DMS53 (cell line): ENCODE measurements at places on chromosomes 2 and 18.
A peak's percentile ranks its signal among the peaks of the same experiment; 100 is the strongest.

DNA sequence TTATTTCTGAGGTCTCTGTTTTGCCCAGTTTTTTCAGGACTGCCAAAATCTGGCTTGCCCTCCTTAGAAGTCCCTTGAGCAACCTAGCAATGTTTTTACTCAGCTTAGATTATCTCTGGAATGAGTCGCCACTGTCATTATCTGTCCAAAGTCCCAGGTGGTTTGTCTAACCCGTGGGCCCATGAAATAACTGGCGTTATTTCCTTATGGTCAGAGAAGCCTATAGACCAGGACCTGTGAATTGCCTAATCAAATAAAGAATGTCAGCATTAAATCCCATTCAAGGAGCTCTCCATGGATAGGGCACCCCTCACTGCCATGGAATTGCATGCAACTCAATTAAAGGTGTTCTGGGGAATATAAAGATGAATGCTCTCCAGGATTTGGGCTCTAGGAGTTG, 373.9 kb downstream of the SETBP1 start:
- no peak for DNase-seq

DNA sequence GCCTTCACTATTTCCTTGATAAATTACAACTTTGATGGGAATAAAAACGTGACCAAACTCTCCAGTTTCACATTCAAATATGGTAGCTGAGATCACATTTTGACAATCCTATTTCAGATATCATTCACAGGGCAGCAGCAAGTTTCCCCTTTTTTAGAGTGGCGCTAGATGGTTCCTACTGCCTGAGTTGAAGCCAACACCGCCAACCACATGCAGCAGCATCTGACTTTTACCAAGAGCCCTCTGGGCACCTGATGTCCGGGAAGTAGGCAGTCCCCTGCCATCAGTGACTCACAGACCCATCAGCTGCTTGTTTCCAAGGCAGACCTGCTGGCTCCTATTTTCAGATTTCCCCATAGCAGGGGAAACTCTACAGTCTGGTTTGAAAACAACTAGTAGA, 4.0 kb upstream of the MREG start:
- peak; percentile 49 for DNase-seq

- DNase-seq, result peak; percentile 89
Measured at GRCh38 chr2:25228848-25229278, 60.5 kb upstream of the POMC start.

DNA sequence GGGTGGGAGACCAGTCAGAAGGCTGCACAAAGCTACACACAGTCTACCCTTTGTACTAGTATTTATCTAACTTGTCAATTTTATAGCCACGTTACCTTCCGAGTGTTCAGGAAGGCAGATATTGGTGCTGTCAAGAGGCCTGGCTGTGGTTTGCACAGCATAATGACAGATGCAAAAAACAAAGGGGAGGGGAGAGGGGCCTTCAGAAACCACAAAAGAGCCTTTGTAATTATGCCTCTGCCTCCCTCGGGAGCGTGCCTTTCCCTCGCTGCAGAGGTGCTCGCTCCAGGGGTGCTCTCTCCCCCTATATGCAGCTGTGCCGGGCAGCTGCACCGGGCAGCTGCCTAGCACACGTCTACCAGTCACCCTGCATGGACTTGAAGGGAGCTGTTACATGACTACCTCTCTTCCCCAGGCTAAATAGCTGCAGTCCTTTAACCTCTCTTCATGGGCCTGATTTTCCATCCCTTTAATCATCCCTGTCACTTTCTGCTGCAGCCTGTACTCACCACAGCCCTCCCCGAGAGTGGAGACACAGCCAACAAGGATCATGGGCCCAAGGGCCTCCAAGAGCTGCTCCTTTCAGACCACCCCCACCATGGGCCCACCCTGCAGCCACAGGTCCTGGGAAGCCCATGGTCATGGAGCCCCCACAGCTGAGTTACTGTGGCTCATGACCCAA, 168.4 kb upstream of the PKDCC start:
- no peak for DNase-seq

- no peak for DNase-seq
Measured at GRCh38 chr2:217269701-217270484, 410.0 kb upstream of the TNP1 start.

DNA sequence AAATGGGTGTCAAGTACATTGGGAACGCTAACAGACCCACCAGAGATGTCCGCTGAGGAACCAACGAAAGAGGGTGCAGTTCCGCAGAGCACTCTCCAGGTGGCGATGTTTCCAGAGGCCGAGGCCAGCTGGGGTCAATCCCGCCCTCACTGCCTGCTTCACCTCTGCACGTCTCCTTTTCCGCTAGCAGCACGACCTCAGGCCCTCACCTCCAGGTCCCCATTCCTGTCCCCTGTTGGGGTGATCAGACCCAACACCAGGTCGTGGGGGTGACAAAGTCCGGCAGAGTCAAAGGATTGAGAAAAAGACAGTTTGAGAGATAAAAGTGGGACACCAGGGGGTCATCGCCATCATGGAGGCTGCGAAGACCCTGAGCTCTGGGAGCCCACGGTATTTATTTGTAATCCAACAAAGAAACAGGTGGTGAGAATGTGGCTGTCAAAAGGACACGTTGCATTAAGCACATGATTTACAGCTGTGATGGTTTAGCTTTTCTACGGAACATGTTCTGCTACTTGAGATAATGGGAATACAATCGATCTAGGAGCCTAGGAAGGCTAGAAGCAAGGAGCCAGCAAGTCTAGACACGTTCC, 27.3 kb downstream of the ZAP70 start:
- peak; percentile 88 for DNase-seq

DNA sequence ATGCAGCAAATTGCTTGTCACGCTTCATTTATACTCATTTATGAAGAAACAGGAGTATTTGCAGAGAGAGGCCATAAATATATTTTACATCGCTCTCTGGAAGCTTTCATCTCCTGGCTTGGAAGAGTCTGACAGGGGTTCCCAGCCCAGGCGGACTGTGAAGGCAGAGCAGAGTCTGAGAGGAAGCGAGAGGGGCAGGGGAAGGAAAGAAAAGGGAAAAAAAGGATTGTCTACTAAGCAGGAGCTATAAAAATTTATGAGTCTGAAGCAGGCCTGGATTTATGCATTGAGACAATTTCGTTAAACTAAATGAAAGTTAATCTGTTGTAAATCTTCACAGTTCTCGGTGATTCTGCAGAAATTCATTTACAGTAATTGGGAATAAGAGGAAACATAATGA, 143.9 kb upstream of the GYPC start:
- DNase-seq, result no peak

- DNase-seq, result peak; percentile 28
Measured at GRCh38 chr18:56902653-56903052, 244.2 kb upstream of the BOD1L2 start.

DNA sequence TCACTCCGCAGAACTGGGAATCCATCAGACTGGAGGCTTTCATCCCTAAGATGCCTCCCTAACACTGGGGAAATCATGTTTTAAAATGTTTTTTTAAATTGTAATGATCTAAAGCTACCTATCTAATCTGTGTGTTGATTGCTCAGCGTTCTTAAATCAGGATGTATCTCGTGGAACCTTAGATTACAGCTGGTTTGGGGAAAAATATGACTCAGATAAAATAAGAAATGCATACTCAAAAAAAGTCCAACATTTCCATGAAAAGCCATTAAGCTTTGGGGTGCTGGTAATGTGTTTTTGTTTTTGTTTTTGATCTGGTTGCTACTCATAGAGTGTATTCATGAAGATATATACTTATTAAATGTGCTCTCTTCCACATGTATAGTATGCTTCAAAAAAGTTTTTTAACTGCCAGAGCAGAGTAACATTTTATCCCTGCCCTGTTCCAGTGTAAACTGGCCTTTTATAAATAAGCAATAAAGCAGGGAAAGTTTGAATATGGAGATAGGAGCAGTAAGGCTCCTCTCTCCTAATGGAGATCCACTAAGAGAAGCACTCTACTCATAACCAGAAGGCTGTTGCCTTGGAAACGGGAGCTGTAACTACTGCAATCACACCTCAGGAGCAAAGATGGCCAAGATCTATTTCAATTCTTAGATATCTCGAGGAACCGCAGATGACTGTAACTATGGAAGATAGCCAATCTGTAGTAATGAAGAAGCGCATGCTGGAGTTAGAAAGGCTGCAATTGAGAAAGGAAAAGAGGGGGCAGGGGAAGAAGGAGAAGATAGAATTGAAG, 41.6 kb downstream of the ANKRD44 start:
- DNase-seq, result peak; percentile 20

GRCh38 chr2:1621041-1621440, 123.3 kb downstream of the PXDN start:
- no peak for DNase-seq

- DNase-seq, result no peak
Measured at GRCh38 chr2:191178806-191179514, 28.2 kb upstream of the STAT4 start.

DNA sequence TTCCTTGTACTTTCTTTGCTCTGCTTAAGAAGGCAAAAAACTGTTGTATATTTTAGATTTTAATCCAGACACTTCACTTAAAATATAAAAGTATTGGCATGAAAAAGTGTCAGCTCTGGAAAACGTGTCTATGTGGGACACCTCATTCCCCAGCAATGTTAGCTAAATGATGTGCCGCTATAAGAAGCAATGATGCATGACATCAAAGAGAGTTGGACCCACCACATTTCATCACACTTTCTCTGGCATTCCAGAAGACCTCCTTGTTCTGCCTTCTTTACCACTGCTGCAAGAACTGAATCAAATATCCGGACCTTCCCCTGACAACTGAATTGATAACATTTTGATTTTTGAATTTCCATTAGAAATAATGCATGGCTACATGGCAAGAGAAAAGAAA, 242.4 kb upstream of the TANK start:
- no peak for DNase-seq

DNA sequence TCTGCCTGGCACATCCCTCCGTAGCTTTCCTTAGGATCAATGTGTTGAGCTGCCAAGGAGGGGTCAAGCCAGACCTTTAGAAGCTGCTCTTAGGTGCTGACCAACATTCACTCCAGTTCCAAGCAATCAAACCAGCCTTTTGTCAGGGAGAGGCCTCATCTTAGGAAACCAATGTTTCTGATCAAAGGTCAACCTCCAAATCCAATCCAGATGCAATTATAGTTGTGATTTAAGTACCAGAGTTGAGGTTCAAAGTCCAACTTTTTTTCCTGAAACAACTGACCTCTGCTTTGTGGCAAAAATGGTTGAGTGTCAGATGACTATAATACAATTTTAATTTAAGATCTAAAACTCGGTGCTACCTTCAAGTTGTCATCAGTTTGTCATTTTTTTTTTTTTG, 303.4 kb downstream of the ALK start:
- DNase-seq, result peak; percentile 12

DNA sequence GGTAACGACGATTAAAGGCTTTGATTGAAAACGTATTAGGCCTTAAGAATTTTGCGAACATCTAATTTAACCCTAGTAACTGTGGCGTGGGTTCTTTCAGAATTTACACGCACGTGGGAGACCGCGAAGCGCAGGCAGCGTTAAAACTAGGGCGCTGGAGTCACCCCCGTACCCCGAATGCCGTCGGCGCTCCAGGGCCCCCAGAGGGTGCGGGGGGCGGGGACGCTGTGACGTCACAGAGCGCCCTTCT, 673 bp upstream of the SMCHD1 start:
- peak; percentile 73 for DNase-seq

DNA sequence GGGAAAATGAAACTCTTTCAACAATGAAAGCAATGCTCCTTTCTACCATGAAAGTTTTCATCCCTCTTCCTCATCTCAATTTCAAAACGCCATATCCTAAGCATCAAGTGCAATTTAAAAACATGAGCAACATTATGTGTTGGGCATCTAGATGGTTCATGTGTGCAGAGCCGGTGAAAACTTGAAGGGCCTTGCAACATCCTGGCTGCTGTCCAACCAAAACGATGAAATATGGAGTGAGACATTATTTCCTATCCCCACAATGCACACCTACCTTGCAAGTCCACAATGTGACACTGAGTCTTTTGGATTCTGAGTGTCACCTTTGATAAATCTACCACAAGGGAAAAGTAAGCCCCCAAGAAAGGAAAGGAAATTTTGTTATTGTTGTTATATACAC, 110.0 kb downstream of the NCKAP5 start:
- no peak for DNase-seq

DNA sequence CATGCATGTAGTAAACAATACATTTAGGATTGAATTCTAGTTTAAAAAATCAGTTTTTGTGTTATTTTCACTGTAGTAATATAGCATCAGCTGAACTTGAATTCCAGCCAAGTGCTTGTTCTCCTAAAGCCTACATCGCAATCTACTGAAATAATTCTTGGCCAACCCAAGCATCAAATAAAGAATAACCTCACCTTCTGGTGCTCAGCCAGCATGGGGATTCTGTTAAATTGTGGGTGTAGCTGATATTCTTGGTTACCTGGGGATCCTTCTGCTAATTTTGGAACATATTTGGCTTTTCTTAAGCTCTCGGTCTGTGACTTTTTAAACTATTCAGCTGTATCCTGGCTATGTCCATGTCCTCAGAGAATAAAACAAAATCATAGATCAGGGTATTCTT, 248.8 kb downstream of the NRXN1 start:
- DNase-seq, result no peak

GRCh38 chr2:198315791-198316630, 511.6 kb downstream of the PLCL1 start:
- DNase-seq, result no peak
